Globus pallidus (tissue), 1 donor: ENCODE measurements at places on chromosomes 16 and 17.
A peak's percentile ranks its signal among the peaks of the same experiment; 100 is the strongest.

DNA sequence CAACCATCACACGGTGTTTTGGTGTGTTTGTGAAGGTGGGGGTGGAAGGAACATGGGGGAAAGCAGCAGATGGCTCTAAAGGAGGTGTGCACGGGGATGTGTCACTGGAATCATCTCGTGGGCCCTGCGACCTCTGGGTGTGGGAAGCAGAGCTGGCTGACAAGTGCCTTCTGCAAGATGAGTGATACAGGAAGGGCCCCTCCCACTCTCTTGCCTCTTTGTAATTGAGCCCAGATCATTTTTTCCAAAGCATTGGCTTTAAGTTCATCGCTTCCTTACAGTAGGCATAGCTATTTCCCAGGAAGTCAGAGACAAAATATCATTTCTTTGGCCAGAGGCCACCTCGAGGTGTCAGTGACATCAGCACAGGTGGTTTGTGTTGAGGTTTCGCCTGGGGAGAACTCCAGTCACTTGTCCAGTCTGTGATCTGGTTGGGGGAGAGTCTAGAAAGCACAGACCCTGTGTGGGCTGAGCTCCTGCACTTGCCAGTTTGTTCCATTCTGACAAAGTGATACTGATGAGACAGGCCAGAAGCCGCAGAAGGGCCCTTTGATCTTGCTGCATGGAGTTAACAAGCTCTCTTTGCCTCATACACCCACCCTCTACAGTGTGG is 20.6 kb upstream of the SNTB2 start:
- no peak for DNase-seq

DNA sequence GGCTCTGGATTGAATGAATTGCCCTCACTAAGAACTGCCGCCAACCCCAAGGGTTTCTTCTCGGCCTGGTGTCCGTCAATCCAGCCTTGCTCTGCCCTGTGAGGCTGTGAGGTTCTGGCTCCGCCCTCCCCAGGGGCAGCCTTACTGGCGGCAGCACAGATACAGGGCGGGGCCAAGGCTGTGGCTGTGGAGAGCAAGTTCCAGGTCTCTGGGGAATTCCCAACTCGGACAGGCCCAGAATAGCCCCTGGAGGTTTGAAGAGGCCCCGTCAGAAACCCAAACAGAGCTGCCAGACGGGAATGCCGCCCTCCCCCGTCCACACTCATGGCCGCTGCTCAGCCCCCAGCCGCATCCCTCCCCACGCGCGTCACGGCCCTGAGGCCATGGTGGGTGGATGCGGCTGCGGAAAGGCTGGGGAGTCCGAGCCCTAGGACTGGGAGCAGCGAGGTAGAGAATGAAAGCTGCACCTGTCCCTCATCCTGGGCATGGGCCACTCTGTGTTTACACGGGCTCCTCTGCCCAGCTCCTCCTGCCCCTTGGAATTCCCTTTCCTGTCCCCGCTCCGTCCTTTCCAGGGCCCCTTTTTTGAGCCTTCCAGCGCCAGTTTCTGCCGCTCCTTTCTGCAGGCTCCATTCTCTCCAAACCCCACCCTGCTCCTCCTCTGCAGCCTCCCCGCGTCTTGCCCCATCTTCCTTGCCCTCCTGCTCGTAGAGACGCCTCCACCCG is 660 bp upstream of the PRRT2 start:
- peak; percentile 96 for DNase-seq

GRCh38 chr16:63983401-63983800 is 1138.5 kb downstream of the CDH11 start:
- no peak for DNase-seq

GRCh38 chr17:83195330-83196023 is 116.1 kb downstream of the METRNL start:
- DNase-seq: peak; percentile 26

DNA sequence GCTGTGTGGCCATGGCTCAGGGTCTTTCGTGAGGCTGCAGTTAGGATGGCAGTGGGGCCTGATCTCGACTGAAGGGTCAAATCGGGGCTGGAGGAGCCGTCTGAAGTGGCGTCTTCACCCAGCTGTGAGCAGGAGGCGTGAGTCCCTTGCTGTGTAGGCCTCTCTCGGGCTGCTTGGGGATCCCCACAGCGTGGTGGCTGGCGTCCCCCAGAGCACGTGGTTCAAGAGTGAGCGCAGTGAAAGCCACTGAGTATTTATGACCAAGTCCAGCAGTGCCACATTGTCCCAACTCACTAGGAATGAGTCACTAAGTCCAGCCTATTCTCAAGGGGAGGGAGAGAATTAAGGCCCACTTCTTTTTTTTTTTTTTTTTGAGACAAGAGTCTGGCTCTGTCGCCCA is 11.7 kb upstream of the TCF25 start:
- no peak for DNase-seq

DNA sequence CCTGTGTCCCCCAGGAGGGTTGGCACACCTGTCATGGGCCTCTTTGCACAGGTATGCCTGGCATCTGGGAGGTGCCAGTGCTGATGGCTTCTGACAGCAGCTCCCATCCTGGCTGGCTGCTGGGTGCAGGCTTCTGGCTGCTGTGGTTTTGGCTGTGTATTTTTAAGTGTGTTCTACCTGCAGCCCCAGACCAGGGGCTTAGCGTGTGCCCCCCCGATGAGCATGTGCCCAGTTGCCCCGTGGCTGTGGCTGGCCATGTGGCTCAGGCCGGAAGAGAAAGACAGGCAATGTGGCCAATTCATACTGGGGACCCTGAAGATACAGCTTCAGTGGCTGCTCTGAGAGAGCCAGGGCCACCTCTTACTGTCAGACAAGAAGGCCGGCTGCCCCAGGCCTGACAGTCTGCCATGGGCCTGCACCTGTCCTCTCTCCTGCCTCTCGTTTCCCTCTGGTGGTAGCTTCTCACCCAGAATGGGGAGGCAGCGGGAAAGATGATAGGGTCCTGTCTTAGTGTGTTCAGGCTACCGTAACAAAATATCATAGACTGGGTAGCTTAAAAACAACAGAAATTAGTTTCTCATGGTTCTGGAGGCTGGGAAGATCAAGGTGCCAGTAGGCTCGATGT is 37.6 kb upstream of the LGALS9 start:
- no peak for DNase-seq

- DNase-seq: no peak
Observed at GRCh38 chr16:84234321-84235241, 5.2 kb downstream of the KCNG4 start.

DNA sequence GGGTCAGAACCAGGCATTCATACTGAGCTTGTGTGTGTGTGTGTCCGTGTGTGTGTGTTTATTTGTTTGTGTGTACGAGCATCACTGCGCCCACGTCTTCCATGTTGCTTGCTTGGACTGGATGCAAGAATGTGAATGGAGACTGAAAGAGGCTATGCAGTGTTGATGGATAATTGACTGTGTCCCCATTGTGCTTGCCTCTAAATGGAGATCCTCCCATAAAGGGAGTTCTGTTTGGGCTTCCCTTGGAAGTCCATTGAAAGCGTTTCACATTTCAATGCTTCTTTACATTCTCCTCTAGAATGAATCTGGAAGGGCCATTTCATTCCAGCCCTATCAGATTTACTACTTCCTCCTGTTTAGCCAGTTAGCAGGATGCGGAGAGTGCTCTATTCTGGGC is 124.0 kb downstream of the GP2 start:
- DNase-seq: peak; percentile 4

DNA sequence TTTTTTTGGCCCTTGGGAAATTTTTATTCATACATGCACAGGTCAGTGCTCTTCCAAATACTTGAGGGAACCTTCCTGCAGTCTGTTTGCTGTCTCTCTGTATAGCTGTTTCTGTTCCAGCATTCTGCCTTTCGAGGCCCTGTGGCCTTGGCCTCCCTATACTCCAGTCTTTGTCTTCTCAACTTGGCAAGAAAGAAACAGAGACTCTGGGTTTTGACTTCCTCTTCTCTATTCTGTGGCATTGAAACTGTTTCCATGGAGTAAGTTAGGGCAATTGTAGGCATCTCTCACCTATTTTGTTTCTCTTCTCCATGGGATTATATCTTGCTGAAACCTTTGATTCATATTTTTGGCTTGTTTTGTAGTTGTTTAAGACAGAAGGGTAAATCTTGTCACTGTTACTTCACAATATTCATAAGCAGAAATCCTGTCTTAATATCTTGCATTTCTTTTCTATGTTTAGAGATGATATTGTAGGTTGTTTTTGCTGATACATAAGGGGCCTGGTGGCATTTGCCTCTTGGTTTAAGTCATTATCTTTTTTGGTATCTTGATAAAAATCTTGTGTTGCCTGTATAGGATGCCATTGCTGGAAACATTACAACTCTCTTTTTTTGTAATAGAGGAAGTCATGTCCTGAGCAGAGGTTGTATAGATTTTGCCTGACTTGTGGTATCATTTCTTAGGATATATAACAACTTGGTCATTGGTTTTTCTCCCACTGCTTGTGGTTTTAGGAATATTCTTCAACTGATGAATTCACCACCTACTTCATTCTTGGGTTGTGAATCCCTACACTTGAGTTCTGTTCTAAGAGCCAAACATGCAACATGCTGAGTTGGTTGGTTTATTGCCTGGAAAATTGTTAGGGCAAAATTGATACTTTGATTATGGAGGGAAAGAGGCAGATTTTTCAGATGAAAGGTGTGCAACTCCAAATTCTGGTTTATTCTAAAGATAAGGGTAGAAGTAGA is 168.6 kb downstream of the FTO start:
- peak; percentile 24 for DNase-seq

DNA sequence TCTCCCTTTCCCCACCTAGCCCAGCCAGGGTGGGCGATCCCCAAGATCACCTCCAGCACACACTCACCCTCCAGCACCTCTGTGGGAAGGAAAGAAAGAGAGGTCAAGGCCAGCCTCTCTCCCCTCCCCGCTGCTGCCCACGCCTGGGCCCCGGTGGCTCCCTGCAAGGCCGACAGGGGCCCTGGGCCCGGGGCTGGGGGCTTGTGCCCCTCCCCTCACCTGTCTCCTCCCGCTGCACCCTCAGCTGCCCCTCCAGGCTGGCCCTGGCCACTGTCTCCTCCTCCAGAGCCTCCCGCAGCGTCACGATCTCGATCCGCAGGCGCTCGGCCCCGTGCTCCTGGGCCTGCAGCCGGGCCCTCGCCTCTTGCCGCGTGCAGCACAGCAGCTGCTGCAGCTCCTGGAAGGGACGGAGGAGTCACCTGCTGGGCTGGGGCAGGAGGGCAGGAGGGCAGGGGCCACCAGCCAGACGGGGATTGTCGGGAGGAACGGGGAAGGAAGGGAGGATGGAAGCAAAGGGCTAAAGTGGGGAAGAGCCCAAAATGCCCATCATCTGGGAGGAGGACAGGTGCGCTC is 19.2 kb downstream of the RABEP2 start:
- no peak for DNase-seq

DNA sequence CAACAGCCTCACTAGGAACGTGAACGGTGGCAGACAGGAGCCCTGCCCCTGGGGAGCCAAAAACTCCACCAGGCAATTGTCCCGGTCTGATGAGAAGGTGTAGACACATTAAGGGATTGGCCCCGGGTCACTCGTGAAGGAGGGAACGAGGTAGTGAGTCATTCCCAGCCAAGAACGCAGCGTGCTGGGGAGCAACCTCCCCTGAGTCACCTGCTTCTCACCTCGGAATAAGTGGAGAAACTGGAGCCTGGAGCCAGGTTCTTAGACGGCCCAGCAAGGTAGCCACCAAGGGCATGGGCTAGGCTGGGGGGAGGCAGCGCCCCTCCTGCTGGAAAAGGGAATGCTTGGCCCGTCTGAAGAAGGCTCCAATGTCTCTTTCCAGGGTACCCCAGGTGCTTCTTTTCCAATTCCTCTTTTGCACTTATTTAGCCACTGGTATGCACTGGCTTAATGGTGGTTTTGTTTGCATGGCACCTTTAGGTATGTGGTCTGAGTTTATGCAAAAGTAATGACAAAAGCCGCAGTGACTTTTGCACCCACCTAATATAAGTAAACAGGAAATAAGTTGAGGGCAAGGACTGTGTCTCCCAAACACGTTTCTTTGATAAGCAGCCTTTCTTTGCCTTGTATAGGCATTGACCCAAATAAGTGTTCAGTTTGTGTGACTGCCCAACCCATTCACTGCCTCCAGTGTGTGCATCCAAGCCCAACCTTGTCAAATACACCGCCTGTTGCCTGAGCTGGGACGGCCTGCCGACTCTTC is 1.8 kb upstream of the HELZ start:
- no peak for DNase-seq

GRCh38 chr17:65137021-65137939 is at the start of gene RGS9:
Gene RGS9, plus strand, starts transcription at chr17:65137370. Its CDS starts 171 bp downstream, at chr17:65137541.
- peak; percentile 81 for DNase-seq

- peak; percentile 80 for DNase-seq
Observed at GRCh38 chr17:50841949-50842354, 6.6 kb downstream of the WFIKKN2 start.

GRCh38 chr17:75697651-75698291 is 23.5 kb upstream of the ITGB4 start:
- peak; percentile 97 for DNase-seq

- DNase-seq: no peak
Observed at GRCh38 chr16:66036793-66037715, 329.4 kb upstream of the CDH5 start.

- no peak for DNase-seq
Observed at GRCh38 chr17:74357466-74357809, 4.2 kb downstream of the BTBD17 start.

GRCh38 chr17:62750631-62751051 is 57.5 kb downstream of the MARCHF10 start:
- DNase-seq: no peak

DNA sequence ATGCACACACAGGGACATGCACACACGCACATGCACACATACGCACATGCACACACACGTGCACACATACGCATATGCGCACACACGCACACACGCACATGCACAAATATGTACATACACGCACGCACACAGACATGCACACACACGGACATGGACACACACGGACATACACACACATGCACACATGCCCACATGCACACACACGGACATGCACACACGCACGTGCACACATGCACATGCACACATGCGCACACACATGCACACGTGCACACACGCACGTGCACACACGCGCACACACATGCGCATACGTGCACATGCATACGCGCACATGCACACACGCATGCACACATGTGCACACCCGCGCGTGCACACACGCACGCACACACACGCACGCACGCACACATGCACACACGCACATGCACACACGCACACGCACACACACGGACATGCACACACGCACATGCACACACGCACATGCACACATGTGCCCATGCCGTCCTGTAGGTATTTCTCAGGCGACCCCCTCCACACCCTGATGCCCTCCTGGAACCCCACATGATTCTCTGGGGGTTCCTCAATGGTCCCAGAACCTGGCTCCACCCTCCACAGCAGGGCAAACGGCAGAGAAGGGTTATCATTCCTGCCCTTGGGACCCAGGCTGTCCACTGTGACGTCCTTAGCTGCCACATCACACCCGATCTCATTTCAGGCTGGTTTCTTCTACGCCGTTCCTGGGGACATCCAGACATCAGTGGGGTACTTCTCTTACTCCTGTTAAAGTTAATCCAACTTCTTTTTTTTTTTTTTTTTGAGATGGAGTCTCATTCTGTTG is 9.6 kb upstream of the RBFOX3 start:
- DNase-seq: no peak
